ENCODE measurements at places on chromosomes 5 and 9.

DNA sequence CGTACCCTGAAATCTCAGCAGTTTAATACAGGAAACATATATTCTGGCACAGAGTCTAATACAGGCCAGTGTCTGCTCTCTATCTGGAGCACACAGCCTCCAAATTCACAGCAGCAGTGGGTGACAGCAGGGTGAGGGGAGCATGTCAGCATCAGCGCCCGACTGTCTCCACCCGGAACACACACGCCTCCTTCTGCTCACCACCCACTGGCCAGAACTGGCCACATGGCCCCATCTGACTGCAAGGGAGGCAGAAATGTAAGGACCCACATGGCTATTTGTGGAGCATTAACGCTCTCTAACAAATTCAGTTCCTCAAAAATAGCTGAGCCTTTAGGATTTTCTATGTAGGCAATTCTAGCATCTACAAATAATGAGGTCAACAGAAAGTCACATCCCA lies 24.6 kb downstream of the UBE2QL1 start:
- no peak for DNase-seq

GRCh38 chr9:133429641-133430161 lies 7.5 kb downstream of the ADAMTS13 start:
- no peak for DNase-seq

DNA sequence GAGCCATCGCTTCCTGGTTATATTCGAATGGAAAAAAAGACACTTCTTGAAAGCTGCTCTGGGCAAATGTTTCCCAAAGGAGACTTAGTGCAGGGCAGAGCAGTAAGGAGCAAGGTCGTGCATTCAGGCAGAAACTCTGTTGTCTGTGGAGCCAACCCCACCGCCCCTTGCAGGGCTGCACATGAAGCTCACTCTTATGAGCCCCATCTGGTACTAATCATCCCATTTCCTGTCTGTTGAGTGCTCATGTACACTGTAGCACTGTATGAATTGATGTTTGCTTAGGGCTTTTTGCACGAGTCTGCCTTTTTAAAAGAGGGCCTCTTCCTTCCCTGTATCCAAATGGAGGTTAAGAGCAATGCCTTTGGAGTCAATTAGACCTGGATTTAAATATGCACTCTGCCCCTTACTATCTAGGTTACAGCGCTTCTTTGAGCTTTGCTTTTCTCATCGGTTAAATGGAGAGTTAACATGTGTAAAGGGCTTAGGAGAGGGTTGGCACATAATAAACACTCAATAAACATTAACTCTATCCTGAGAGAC lies 25.4 kb downstream of the HMHB1 start:
- DNase-seq = no peak

DNA sequence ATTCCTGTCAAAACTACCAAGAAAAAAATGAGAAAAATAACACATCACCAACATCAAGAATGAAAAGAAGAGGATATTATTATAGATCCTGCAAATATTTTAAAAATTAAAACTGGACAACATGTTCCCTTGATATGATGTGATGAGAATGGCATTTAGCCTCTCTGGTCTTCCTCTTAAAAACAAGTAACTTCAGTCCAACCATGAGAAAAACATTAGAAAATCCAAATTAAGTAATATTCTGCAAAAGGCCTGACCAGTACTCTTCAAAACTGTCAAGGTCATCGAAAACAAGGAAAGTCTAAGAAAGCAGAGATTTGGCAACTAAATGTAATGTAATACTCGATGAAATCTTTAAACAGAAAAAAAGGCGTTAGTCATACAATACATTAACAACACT lies 167.1 kb upstream of the SNX2 start:
- no peak for DNase-seq

DNA sequence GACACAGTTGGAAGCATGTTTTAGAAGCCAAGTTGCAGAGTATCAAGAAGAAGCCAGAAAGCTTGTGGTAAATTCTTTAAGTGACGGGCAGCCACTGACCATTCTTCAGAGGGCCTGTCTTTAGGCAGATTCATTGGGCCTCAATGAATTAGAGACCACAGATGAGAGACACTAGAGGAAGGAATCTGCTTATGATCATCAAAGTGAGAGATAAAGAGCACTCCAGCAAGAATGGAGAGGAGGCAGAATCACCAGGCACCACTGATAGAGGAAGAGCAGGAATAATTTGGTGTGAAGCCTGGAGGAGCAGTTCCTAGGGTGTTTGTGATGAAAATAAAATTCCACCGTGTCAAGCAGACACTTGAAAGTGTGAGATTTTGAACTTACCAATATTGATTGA lies 365.9 kb upstream of the SLC30A5 start:
- no peak for DNase-seq

GRCh38 chr9:7816021-7816420 lies 16.4 kb upstream of the DMAC1 start:
- DNase-seq = no peak

- DNase-seq = no peak
Observed at GRCh38 chr5:7811715-7812114, 39.2 kb downstream of the CFAP90 start.

GRCh38 chr5:62198421-62198820 lies 107.6 kb upstream of the KIF2A start:
- DNase-seq = no peak

DNA sequence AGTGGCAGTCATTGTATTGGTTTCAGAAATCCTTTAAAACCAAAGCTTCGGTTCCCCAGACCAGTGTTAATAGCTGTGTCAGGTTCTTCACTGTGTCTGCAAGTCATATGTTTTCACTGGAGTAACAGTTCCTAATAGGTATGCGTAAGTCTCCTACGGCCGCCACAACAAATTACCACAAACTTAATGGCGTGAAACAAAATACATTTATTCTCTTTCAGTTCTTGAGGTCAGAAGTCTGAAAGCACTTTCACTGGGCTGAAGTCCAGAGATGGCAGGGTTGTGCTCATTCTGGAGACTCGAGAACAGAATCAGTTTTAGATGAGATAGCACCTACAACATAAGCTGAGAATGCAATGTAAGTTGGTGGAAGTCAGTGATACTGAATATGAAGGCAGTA lies 556.2 kb downstream of the TLE4 start:
- no peak for DNase-seq

GRCh38 chr9:33619666-33620404 lies 95.8 kb downstream of the ANKRD18B start:
- no peak for DNase-seq

GRCh38 chr5:149224282-149224681 lies 47.4 kb upstream of the AFAP1L1 start:
- no peak for DNase-seq
